ENCODE measurements at places on chromosomes 11 and 22.

- DNase-seq: no peak
These were observed 5.3 kb downstream of the ATF4 start for GRCh38 chr22:39525658-39525975.

DNA sequence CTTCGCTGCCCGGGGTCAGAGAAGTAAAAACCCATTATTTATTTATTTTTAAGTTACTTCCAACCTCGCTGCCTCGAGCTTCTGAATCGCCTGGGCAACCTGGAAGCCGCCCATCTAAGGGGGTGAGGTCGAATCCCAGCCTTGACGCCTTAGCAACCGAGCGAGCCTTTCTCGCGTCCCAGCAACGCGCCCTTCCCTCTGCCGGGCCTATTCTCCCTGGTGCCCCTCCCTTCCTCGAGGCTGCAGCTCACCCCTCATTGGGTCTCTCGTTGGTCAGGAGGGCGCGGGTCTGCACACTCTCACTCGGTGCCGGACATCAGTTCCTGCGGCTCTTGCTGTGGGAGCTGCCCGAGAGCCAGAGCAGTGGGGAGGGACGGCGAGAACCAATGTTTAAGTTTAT lies at the start of gene CCDC81:
Gene CCDC81, plus strand, starts transcription at position 302 of the 400 bp plus-strand sequence. CDS start 277 bp downstream, outside the sequence.
- no peak for DNase-seq

DNA sequence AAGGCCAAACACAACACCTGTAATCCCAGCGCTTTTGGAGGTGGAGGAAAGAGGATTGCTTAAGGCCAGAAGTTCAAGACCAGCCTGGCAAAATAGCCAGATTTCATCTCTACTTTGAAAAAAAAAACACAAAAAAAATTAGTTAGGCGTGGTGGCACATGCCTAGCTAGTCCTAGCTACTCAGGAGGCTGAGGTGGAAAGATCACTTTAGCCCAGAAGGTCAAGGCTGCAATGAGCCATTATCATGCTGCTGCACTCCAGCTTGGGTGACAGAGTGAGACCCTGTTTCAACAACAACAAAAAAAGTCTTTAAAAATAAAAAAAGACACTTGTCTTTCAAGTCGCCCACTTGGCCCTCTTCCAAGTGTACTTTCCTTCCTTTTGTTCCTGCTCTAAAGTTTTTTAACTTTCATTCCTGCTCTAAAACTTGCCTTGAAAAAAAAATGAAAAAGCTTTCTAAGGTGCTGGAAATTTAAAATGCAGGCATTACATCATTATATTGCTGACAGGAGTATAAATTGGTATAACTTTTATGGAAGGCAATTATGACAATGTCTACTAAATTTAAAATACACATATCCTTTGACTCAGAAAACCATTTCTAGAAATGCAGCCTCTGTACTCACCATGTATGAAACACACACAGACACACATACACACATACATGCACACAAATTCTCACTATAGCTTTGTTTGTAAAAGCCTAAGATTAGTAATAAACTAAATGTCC lies 12.7 kb downstream of the LIPT2 start:
- no peak for DNase-seq

DNA sequence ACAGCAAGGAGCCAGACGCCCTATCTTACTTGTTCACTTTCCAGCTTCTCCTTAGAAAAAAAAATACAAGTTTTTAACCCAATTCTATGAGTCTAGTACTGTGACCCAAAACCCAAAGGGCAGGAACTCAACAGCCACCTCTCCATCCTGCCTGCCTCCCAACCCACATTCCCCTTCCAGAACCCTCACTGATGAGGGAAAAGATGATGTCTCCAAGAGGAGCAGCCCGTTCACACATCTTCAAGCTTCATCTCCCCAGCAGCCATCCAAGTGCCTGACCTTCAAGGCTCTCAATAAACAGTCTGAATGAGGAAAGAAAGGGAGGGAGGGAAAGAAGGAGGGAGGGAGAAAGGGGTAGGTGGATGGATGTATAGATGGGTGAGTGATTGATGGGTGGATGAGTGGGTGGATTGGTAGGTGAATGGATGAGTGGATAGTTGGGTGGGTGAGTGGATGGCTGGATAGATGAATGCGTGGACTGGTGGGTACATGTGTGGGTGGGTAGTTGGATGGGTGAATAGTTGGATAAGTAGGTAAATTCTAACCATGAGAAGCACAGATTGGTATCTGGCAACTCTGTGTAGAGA lies 50.4 kb downstream of the IGLL5 start:
- no peak for DNase-seq

DNA sequence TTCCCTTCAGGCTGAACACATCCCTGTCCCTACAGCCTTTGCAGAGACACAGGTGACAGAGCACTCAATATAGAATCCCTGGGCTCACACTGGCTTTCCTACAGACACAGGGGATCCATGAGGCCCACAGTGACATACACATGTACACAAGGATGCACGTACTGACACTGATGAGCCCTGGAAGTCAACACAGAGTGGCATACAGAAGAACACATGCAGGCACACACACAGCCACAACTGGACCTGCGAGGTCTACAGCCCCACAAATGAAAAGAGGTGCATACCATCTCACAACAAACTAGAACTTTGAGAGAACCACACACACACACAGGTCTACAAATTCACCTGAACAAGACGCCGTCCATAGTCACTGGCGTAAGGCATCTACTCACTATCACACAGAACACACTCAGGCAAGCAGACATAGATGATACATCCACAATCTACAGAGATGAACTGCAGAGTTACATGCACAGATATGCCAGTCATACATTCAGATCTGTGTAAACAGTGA lies 3.5 kb upstream of the ZNF74 start:
- no peak for DNase-seq

DNA sequence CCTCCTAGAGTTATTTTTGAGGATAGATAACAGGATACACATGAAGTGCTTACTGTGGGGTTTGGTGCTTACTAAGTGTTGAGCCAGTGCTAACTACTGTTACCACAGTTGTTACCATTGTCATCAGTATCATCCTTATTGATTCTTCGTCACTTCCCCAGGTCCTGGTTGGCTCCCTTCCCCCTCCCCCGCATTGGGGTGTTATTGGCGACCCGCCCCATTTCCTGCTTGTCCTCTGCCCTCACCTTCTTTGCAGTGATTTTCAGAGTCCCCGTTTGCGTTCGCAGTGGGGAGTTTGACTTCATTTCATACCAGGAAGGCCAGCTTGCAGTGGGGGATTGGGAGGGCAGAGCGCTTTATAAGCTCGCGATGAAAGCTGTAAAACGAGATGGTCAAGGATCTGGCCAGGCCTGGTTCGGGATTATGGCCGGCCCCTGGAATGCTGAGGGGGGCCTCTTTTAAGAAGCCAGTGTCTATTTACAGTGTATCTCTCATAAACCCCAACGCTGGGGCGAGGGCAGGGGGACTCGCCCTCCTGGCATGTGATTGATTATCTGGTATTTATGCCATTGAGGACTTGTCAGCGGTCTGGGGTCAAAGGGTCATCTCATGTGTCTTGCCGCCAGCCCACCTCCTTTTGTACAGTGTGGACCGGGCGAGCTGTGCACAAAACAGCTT lies 84.6 kb upstream of the NNMT start:
- no peak for DNase-seq

GRCh38 chr11:115695677-115696364 lies 191.6 kb upstream of the CADM1 start:
- no peak for DNase-seq

DNA sequence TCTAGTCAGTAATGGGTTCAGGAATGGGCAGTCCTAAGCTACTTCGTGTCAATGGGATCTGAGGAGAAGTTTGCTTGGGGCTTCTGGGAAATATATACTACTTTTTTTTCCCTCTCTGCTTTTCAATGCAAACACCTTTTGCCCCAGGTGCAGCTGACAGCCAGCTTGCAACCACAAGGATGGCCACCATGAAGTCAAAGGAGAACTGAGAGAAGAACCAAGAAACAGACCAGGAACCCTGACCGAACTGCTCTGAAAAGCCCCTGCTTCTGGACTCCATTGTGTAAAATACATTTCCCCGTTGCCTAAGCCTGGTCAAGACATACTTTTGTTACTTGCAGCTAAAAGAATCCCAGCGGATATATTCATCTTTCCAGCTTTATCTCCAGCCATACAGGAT lies 20.1 kb upstream of the CD44 start:
- DNase-seq: no peak

GRCh38 chr11:57426929-57427726 lies at the start of gene SLC43A3:
Gene SLC43A3 (minus strand): TSS chr11:57427121. CDS start chr11:57426172, 949 bp downstream.
- peak; percentile 84 for DNase-seq

DNA sequence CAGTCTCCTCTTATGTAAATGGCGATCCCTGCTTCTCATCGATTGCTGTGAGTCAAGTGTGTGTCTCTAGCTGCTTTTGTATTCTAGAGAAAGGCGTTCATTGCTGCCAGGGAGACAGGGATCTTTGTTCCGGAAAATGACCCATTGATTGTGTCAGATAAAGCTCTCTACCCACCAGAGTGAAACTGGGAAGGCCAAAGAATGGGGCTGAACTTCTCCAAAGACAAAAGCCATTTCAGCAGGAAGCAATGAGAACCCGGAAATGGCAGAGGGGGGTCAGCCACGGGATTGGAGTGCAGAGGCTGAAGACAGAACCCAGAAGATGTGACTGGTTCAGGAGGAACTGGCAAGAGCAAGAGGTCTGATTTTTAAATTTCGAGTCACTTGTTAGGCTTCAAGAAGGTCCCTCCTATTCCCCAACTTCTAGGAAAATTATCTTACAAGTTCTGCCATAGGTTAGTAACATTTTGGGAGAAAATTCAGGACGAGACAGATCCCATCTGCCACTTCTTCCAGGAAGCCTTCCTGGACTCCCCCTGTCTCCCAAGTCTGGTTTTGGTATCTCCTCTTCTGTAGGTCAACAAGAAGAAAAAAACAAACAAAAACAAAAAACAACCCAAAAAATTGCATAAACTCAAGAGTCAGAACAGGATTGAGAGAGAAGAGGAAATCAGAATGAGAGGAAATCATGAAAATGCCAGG lies 110.6 kb downstream of the NECTIN1 start:
- DNase-seq: no peak

DNA sequence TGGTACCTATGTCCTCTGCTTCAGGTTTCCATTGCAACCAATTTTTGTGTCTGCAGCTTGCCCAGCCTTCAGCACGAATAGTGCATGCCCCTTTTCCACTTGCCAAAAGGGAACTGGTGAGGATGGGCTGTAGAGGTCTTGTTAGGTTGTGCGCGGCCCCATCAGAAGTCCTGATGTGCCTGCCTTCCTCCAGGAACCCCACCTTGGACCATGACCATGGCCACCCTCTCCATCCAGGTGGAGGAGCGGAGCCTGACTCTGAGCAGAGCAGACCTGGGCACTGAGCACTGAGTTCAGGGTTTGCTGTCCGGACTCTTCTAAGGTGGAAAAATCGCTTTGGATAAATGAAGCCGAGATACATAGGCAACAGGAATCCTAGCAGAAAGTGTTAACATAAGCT lies 6.9 kb downstream of the GLB1L2 start:
- no peak for DNase-seq

GRCh38 chr11:1570896-1571759 lies 943 bp downstream of the DUSP8 start:
- DNase-seq: no peak

DNA sequence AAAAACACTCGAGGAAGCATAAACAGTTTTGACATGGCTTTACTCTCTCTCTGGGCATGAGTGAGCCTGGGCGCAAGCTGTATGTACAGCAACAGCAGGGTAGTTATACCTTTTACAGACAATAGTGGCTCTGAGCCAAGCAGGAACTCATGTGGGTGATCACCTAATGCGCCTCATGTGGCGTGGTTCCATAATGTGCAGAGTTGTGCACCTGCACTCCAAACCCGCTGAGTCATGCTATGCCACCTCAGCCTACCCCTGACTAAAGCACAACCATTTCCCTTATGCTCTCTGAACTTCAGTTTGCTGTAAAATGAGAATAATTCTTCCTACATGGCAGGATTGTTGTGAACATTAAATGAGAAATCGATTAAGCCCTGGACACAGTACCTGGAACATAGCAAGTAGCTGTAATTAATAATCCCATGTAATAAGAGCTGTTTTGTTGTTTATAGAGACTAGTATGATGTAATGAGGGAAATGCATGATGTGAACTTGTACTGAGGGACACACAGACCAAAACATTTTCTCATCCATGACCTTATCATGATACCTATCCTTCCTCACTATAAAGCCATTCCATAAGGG lies 71.6 kb downstream of the CCDC34 start:
- no peak for DNase-seq

GRCh38 chr11:967995-968751 lies 42.5 kb downstream of the AP2A2 start:
- DNase-seq: no peak

DNA sequence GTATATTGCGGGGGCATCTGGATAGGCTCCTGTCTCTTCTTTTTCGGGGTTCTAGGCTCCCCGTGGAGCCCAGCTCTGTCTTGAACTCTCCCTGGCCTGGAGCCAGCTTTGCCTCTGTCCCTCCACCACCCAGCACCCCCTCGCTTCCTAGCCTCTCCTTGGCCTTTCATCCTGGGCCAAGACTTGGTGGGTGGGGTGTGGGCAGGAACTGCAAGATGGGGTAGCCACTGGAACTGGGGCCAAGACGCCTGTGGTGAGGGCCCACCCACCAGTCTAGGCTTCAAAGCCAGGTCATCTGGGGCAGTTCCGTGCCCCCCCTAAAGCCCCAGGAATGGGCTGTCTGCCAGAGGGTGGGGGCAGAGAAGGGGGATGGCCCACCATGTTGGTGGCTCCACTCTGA lies 1.7 kb upstream of the CRYBB1 start:
- no peak for DNase-seq

GRCh38 chr11:128789497-128790150 lies 77.5 kb downstream of the KCNJ1 start:
- DNase-seq: no peak

- no peak for DNase-seq
These were observed 1122.3 kb downstream of the BRD1 start for GRCh38 chr22:48705159-48705916.

DNA sequence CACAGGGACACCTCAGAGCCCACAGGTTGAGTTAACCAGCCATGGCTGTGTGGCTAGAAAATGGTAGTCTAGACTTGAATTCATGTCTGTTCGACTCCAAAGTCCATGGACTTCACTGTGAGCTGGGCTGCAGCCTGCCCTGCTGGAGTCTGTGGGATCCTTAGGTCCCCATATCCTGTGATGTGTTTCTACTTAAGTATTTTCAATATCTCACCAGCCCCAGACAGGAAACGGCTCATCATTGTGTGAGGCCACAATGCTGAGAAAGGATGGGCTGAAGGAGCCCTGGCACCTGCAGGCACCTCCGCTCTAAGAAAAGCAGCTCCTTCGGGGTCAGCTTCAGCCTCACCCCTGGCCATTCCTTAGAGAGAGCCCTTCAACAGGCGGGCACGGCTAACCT lies 93.1 kb downstream of the NAT10 start:
- DNase-seq: no peak

DNA sequence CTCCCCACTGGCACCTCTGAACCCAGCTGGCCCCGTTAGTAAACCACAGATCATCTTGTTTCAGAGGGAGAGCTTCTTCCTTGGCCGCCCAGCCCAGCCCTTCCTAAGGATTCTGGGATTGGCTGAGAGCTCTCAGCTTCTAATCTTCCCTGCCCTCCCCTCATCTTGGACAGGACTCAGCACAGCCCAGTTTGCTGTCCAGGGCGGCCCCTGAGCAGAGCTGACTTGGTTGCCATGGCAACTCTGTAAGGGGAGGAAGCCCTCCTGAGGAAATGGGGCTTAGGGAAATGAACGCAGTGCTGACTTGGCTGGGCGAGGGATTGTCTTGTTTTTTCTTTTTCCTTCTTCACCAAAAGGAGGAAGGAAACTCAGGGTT lies 4.6 kb downstream of the APOL4 start:
- DNase-seq: peak; percentile 22

Measured in GDM1 (cell line).